T47D (cell line): ENCODE measurements at places on chromosomes 11 and 22.

GRCh38 chr11:34904421-34904955 lies 11.7 kb downstream of the APIP start:
- no peak for DNase-seq

DNA sequence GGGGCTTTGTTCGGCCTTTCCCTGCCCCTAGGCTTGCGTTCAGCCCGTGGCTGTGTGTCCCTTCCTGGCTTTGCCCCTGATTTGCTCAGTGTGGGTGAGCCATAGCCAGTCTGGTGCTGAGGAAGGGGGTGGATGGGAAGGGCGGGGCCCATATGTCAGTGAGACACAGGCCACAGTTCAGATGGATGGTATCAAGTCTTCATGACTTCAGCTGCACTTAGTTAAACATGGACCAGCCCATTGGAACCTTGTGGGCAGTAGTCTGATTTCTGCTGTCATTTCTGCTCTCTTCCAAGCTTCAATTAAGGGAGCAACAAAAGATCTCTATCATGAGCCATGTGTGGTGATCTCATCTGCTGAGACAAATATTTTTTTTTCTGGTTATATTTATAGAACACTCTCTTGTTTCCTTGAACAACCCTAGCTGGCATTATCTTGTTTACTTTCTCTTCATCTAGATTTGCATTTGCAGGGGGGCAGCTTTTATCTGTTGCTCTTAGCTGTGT lies 21.6 kb upstream of the PEX26 start:
- DNase-seq = peak; percentile 16

GRCh38 chr11:94106716-94107115 lies 21.9 kb upstream of the PANX1 start:
- DNase-seq = no peak

DNA sequence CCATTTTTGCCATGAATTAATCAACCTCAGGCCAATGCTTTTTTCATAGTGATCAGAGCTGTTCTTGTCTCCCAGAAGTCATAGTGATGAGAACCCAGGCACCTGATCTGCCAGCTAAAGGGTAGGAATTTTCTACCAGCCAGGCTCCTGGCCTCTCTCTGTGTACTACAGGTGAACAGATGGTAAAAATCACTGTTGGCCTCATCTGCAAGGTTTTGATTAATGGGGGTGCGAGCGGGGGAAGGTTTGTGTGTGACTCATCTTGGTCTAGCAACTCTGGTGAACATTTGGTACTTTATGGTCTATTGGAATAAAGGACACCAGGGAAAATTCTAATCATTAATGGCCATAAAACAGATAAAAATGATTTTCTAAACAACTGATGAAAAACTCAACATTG lies 14.4 kb upstream of the APOL4 start:
- DNase-seq = no peak

DNA sequence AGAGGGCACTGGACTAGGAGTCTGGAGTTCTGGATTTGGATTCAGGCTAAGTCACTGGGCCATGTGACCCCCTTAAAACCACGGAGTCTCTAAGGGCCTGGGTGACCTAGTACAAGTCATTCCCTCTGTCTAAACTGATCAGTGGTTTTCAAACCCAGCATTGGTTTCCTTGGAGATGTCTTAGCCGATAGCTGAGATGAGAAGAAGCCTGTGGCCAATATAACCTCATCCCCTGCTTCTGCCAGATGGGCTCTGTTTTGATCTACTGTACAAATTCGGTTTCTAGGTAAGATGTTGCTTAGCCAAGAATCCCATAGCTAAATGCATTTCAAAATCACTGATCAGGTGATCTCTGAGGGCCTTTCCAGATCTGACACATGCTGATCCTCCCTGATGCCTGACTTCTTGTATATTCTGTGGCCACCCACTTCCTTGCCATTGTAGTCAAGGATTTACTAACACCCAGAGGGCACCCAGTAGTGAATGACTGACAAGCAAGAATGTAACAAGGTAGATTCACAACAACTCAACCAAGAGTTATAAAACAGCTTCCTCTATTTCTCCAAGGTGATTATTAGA lies 53.1 kb downstream of the GALNT18 start:
- no peak for DNase-seq

- DNase-seq = peak; percentile 75
These were observed at the start of gene CRYAB for GRCh38 chr11:111911563-111912401. Gene CRYAB (minus strand): TSS chr11:111911770. CDS start chr11:111911724, 46 bp downstream.

DNA sequence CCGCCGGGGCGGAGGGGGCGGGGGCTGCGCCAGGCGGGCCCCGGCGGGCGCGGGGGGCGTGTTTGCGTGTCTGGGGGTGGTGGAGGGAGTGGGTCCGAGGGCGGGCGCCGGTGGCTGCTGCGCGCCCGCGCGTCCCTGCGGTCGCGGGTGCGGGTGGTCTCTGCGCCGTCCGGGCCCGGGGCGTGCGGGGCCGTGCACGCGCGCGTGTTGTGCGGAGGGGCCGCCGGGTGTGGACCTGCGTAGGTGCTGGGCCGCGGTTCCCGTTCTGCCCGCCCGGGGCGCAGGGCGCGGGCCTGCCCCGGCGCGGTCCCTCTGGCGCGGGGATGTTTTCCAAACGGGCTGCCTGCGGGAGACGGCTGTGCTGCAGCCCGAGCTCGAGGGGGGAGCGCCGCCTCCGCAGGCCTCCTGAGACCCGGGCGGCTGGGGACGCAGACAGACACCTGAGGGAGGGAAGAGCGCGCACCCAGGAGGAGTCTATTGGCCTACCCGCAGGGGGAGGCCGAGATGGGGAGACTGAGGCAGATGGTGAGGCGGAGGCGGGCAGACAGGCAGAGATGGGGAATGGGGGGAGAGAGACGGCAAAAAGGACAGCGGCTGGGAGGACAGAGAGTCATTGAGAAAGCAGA lies 442 bp downstream of the PELI3 start:
- DNase-seq = peak; percentile 61

GRCh38 chr11:19467904-19468303 lies 227.2 kb upstream of the E2F8 start:
- no peak for DNase-seq

DNA sequence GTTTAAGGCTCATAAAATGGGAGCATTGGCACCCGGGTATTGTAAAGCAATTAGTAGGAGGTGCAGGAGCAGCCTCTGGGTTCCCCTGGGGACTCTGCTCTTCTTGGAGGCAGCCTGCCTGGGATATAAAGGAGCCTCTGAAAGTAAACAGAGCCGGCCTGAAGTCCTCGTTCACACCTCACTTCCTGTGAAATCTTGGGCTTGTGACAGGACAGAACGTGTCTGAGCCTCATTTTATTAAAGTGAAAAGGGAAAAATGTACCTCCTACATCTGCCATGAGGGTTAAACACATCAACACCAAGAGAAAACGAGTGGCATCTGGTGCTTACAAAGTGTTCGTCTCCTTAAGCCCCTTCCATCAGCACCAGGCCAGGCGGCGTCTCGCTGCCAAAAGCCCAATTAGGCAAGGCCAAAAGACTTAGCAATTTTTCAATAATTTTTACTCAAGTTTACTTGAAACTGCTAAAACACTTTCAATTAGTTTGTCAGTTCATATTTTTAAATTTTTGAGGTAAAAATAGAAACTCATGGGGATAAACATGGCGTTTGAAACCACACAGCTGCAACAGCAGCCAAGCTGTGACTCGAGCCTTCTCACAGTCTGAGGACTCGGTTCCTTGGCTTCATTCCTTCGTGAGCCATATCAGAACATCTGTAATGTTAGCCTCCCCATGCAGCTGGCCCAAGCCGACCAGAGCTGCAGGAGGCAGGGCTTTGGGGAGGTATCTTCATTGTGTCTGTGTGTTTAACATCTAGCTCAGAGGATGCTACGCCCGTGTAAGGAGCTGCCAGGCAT lies 33.6 kb downstream of the MAP6 start:
- peak; percentile 7 for DNase-seq

DNA sequence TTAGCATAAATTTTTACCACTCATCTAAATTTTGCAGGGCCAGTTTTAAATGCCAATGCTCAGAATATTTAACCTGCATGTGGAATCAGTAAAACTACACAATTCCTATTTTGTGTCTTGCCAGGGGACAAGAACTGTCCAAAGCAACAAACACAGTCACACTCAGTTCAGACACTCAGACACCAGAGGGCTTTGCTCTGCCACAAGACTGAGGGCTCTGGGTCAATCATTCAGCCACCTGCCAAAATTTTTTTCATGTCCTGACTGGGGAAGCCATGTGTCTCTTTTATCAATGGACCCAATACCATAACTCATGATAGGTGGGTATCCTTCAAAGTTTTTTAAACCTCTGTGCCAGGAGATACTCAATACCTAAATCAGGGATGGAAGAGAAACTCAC lies 304.0 kb upstream of the ANO3 start:
- DNase-seq = no peak

- no peak for DNase-seq
These were observed 123.4 kb upstream of the SEZ6L start for GRCh38 chr22:26045860-26046259.

DNA sequence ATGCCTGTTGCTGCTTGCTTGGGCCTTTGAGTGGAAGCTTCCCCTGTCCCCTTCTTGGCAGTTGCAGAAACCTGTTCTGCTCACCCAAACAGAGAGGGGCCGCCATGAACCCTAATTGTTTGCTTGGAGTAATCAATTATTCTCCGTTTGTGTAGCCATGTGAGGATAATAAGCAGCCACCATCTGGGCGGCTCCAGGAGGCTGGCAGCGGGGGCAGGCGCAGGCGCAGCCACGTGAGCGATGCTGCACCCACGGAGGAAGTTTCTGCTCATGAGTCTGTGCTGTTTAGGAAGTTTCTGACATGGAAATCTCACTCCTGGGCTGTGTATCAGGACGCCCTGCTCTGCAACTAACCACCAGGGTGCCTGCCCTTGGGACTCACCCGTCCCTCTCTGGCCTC lies 90.1 kb downstream of the MPPED1 start:
- DNase-seq = no peak

DNA sequence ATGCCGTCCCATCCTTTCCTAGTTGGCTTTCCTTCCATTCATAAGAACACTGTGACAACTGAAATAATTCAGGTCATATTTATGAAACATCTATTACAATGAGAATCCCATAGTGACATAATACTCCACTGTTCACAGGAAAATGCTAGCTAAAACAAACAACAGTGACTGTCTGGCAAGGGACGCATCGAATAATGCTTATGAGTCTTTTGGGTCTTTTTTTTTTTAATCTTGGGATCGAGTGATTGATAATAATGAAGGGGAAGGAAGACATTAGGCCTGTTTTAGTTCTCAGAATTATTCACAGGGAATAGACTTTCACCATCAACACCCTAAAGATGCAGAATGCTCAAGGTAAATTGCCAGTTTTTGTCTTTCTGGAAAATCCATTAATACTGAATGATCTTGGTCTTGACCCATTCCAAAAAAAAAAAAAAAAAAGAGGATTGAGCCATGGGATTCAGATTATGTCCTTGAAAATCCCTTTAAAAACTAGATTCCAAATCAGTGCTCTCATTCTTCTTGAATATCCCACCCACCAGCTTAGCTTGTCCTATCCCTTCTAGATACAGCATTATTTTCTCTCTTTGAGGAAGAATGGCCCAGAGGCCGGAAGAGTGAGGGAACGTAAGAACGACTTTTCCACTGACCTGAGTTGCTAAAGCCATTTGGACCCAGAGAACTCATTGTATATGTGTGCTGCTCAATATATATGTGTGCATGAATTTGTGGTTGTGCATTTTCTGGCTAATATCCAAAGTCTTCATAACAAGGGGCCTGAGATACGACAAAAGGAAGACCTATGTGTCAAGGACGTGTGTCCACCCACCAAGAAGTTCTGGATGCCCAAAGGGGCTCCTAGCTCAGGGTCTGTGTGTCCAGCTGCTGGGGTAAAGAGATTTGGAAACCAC lies 35.2 kb upstream of the CREB3L1 start:
- no peak for DNase-seq

- DNase-seq = no peak
These were observed 3.5 kb upstream of the EEF1G start for GRCh38 chr11:62577046-62577714.

- DNase-seq = no peak
These were observed 383.5 kb downstream of the SOX6 start for GRCh38 chr11:15972838-15973237.

GRCh38 chr22:46158283-46158682 lies 8.0 kb downstream of the PPARA start:
- no peak for DNase-seq

DNA sequence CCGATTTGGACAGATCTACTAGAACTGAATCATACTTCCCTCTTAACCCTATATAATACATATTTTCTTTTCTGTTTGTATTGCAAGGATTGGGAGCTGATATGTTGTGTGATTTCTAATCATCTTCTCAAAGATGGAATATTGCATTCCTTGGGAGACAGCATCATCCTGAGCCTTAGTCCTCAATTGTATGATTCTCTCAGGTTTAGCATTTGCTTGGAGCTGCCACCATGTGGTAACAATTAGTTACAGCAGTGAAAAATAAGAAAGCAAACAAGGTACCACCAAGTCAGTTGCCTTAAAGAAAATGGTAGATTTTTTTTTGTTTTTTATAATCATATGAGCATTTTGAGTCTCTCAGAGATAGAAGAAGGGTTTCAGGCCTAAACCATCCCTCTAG lies 11.9 kb downstream of the SNX19 start:
- peak; percentile 50 for DNase-seq
